GM12878 (cell line): ENCODE measurements at places on chromosomes 7 and 10. TPM values are rescaled to one million over a fixed set of nuclear protein-coding genes. Genes with fewer than 3 reads are reported as not detected.

- no peaks in the 10 kb centered on the region for H3K4me1 ChIP-seq
- no peak overlapping the region for H3K4me3 ChIP-seq
- no peaks in the 10 kb centered on the region for H3K27me3 ChIP-seq
These were observed 58.8 kb upstream of the ADCY1 start for GRCh38 chr7:45515346-45515745.

Gene RSU1
- 51.4 and 54.2 TPM in 2 replicates for total RNA-seq

GRCh38 chr10:104209575-104210198 is 22.5 kb downstream of the CFAP43 start:
- H3K27ac ChIP-seq = no peak overlapping the region
- no peak for DNase-seq
- no peaks in the 10 kb centered on the region for H3K36me3 ChIP-seq
- no peaks in the 10 kb centered on the region for H3K4me1 ChIP-seq
- no peak overlapping the region for H3K4me3 ChIP-seq

DNA sequence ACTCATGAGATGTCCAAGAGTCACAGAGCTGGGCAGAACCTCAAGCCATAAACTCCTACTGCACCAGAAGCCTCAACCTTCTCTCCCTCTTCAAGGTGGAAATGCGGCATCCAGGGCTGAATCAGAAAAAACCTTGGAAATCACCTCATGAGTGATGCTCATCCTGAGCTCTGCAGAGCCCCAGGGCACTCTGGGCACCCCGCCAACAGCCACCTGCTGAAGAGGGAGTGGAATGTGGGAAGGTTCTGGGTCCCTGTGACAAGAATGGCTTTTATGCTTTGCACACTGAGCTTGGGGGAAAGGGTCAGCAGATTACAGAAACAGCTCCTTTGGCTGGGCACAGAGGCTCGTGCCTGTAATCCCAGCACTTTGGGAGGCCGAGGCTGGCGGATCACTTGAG is 18.8 kb downstream of the NUDT1 start:
- H3K36me3 ChIP-seq = peaks cover 30% of the 10 kb centered on the region
- peaks cover 38% of the 10 kb centered on the region for H3K4me1 ChIP-seq
- H3K4me3 ChIP-seq = no peak overlapping the region
- DNase-seq = no peak
- no peaks in the 10 kb centered on the region for H3K27me3 ChIP-seq

- H3K4me3 ChIP-seq = no peak overlapping the region
- no peak for DNase-seq
- H3K36me3 ChIP-seq = no peaks in the 10 kb centered on the region
- no peaks in the 10 kb centered on the region; the same call in 1 of the 2 replicates for H3K4me1 ChIP-seq
- H3K27ac ChIP-seq = no peak overlapping the region
These were observed 28.1 kb upstream of the ELN start for GRCh38 chr7:73999664-74000435.

Gene LRRC18
- not detected in 2 replicates for total RNA-seq

Gene CDK1
- 80.6 and 81.5 TPM in 2 replicates for total RNA-seq

Gene CABCOCO1
- not detected in 2 replicates for total RNA-seq

DNA sequence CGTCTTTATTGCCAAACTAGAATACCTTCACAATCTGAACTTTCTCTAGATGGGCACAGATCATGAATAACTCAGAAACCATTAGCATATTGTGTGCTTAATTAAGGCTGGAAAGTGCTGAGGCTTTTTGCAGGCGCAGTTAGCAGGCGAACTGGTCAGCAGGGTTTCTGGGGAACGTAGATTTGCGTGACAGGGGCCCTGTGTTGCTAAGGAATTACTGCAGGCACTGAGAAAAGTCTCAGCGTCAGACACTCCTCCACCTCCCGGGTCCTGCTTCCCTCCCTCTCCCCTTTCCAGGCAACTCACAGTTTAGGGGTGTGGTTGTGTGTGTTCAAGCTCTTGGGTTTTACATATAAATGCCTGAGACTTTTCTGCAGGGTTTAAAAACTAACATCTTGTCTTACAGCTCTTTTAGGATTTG is 2.2 kb downstream of the MAP3K8 start:
- H3K27me3 ChIP-seq = no peaks in the 10 kb centered on the region
- no peak for DNase-seq
- H3K4me3 ChIP-seq = peak overlapping the region; percentile 100
- H3K36me3 ChIP-seq = peaks cover 19% of the 10 kb centered on the region; the same call in 1 of the 2 replicates

Gene DMBT1
- 0.13 TPM in 2 replicates for total RNA-seq

DNA sequence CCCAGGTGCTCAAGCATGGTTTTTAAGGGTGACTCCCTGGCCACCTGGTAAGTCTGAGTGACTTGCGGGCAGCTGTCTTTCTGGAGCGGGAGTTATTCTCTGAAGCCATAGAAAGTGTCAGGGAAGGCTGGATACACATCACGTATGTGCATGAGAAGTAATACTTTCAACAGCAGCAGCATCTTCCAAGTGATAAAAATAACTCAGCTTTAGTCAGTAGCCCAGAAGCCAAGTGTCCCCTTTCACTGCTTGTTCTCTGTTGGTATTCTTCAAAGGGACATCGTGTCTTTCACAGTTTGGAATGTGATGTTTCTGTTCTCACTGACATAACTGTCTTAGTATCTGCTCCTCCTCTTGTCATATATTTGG is 97.6 kb downstream of the KIAA1217 start:
- no peaks in the 10 kb centered on the region for H3K4me1 ChIP-seq
- DNase-seq = no peak
- no peaks in the 10 kb centered on the region for H3K27me3 ChIP-seq
- no peak overlapping the region for H3K27ac ChIP-seq
- no peak overlapping the region for H3K4me3 ChIP-seq

GRCh38 chr7:157468221-157469111 is 131.7 kb downstream of the DNAJB6 start:
- DNase-seq = no peak
- H3K36me3 ChIP-seq = no peaks in the 10 kb centered on the region
- H3K4me1 ChIP-seq = no peaks in the 10 kb centered on the region
- H3K4me3 ChIP-seq = no peak overlapping the region
- no peak overlapping the region for H3K27ac ChIP-seq

GRCh38 chr7:21426286-21427181 is 1.3 kb upstream of the SP4 start:
- H3K27ac ChIP-seq = peak overlapping the region; percentile 50
- peak overlapping the region; percentile 58; the same call in 1 of the 2 replicates for H3K4me3 ChIP-seq
- peaks cover 4% of the 10 kb centered on the region; the same call in 1 of the 2 replicates for H3K36me3 ChIP-seq
- no peaks in the 10 kb centered on the region for H3K27me3 ChIP-seq
- DNase-seq = no peak

GRCh38 chr10:79930267-79930666 is 18.6 kb downstream of the SFTPD start:
- no peak overlapping the region for H3K27ac ChIP-seq
- no peak overlapping the region for H3K4me3 ChIP-seq
- no peaks in the 10 kb centered on the region; the same call in 1 of the 2 replicates for H3K27me3 ChIP-seq
- no peaks in the 10 kb centered on the region for H3K4me1 ChIP-seq
- no peak for DNase-seq

Gene PRLHR
- total RNA-seq = not detected in 2 replicates

- H3K36me3 ChIP-seq = no peaks in the 10 kb centered on the region
- H3K4me3 ChIP-seq = no peak overlapping the region
- H3K27ac ChIP-seq = no peak overlapping the region
- DNase-seq = no peak
- no peaks in the 10 kb centered on the region; the same call in 1 of the 2 replicates for H3K4me1 ChIP-seq
These were observed 393.6 kb upstream of the CELF2 start for GRCh38 chr10:10623958-10624566.

Gene MRLN
- total RNA-seq = not detected in 2 replicates

GRCh38 chr7:104207348-104207730 is 474 bp downstream of the ORC5 start:
- DNase-seq = no peak
- peaks cover 4% of the 10 kb centered on the region; the same call in 1 of the 2 replicates for H3K36me3 ChIP-seq
- H3K4me3 ChIP-seq = peak overlapping the region; percentile 93
- peak overlapping the region; percentile 84 for H3K27ac ChIP-seq

- H3K27ac ChIP-seq = no peak overlapping the region
- H3K4me1 ChIP-seq = no peaks in the 10 kb centered on the region
- H3K4me3 ChIP-seq = no peak overlapping the region
- DNase-seq = no peak
- H3K36me3 ChIP-seq = no peaks in the 10 kb centered on the region
These were observed 7.4 kb upstream of the STEAP4 start for GRCh38 chr7:88314061-88314491.

DNA sequence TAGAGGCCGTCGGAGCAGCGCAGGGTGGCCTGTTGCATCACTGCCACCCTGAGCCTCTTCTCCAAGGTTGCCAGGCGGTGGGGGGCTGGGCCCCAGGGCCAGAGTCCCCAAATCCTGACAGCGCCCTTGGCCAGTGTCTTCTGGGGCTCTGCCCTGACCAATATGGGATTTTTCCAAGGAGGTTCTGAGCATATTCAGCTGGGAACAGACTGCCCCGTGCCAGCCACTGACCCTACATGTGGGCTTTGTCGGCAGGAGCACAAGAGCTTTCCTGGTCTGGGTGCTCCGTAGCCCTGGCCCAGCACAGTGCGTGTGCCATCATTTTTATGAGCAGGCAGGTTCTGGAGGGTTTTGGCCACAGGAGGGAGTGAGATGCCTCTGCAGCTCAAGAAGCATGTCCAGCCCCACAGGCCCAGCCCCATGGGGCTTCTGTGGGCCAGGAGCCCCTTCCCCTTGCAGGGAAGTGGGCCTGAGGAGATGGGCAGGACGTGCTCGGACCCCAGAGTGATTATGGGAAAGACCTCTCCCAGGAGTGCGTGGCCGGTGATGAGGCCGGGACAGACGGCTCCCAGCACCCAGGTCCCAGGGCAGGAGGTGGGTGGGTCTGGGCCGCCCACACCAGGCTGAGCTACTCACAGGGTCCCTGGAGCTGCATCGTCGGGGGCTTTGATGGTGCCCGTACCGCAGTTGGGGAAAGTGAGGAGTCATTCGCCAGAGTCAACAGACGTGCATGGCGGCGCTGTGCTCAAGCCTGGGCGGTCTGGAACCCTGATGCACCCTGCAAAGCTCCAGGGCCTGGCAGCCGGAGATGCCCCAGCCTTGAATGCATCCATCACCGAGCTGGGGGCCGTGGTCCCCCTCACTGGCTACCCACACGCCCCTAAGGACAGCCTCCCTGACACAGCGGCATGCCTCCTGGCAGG is 66.6 kb downstream of the PWWP2B start:
- no peaks in the 10 kb centered on the region for H3K36me3 ChIP-seq
- H3K27ac ChIP-seq = no peak overlapping the region
- no peaks in the 10 kb centered on the region for H3K4me1 ChIP-seq
- no peak overlapping the region for H3K4me3 ChIP-seq
- no peaks in the 10 kb centered on the region; the same call in 1 of the 2 replicates for H3K27me3 ChIP-seq
- DNase-seq = no peak

Gene HMX3
- total RNA-seq = 54.6 and 60.5 TPM in 2 replicates

DNA sequence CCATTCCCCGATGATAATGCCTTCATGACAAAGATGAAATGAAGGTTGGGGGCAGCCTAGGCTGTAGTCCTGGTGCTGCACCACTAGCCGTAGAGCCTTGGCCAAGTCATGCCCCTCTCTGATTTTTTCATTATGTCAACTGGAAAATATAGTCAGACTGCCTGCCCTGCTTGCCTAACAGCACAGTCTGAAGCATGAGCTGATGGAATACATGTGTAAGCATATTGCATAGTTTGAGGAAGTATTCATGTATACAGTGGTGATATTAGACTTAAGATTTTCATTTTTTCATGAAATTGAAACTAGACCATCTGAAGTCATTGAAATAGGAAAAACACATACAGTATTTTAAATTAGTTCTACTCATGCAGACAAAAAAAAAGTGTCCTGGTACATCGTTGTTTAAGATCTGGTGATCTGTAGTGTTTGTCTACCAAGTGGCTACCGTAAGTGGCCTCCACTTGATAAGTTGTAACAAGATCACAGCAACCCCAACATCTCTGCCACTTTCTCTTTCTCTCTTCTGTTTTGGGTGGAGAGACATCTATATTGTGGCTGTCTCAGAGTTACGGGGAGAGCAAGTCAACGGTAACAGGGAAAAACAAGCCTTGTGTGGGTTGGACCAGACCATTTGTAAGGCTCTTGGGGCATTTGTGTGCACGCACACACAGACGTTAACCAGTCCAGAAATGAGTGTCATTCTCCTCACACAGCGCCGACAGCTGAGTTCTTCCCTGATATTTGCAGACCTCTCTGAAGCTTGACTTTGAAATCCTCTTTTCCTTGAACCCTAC is 716.6 kb upstream of the GALNT17 start:
- peaks cover 14% of the 10 kb centered on the region for H3K4me1 ChIP-seq
- H3K36me3 ChIP-seq = peaks cover 2% of the 10 kb centered on the region
- H3K27ac ChIP-seq = peak overlapping the region; percentile 50
- no peak for DNase-seq

GRCh38 chr10:88386204-88386788 is 196.8 kb downstream of the RNLS start:
- H3K27me3 ChIP-seq = no peaks in the 10 kb centered on the region
- DNase-seq = peak; percentile 85
- peaks cover 57% of the 10 kb centered on the region for H3K4me1 ChIP-seq
- peak overlapping the region; percentile 99 for H3K27ac ChIP-seq
- no peaks in the 10 kb centered on the region for H3K36me3 ChIP-seq

DNA sequence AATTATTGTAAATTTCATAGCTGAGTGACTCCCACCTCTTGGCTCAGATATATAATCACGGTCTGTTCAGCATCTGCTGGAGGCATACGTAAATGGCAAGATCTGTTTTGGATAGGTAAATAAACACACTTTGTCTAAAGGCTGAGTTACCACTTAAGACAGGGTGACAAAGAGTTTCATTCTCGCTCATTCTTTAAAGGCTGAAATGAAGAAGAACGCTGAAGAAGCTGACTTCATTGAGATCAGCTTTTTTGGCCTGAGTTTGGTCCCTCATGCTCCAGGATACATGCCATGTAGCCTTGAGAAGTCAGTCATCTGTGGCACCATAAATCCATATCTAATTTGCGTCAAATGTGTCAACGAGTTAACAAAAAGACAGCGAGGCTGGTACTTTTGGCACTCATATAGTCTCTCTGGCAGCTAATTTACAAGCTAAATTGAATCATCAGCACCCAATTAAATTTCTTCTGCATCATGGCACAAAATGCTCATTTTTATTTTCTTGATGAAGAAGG is 309.9 kb downstream of the GPAM start:
- no peak for DNase-seq
- no peak overlapping the region for H3K4me3 ChIP-seq
- H3K4me1 ChIP-seq = no peaks in the 10 kb centered on the region
- H3K27ac ChIP-seq = no peak overlapping the region
- no peaks in the 10 kb centered on the region for H3K27me3 ChIP-seq

DNA sequence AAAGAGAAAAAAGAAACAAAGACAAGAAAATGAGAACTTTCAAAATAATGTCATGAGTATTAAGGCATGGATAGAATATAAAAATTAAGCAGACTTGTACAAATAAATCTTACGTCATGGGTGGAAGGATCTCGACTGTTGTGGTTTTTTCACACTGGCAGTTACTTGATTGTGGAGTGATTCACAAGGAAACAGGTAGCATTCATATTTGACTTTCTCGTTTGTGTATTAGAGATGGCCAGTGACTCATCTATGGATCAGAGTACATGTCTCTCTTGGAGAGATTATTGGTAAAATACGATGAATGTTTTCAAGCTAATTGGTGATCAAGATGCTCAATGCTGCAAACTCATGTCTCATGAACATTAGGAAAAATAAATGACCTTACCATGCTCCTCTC is 564.3 kb downstream of the GATA3 start:
- no peak overlapping the region for H3K27ac ChIP-seq
- no peaks in the 10 kb centered on the region for H3K4me1 ChIP-seq
- H3K36me3 ChIP-seq = no peaks in the 10 kb centered on the region
- no peak overlapping the region for H3K4me3 ChIP-seq
- no peak for DNase-seq
